ENCODE measurements at places on chromosomes 12 and 14. TPM values are rescaled to one million over a fixed set of nuclear protein-coding genes. Genes with fewer than 3 reads are reported as not detected.

GRCh38 chr14:65877624-65878023 lies 465.1 kb downstream of the FUT8 start:
- no peak overlapping the region for H3K4me3 ChIP-seq
- no peaks in the 10 kb centered on the region for H3K36me3 ChIP-seq
- no peak for DNase-seq
- no peaks in the 10 kb centered on the region for H3K27me3 ChIP-seq

The GZMH gene
- total RNA-seq: not detected

The KCNA5 gene
- 2.6 TPM for total RNA-seq

The GRIN2B gene
- total RNA-seq: under 0.01 TPM

GRCh38 chr12:102498471-102498870 lies 18.1 kb upstream of the IGF1 start:
- no peak overlapping the region for H3K4me3 ChIP-seq
- H3K4me1 ChIP-seq: no peaks in the 10 kb centered on the region
- H3K27ac ChIP-seq: no peak overlapping the region
- H3K27me3 ChIP-seq: no peaks in the 10 kb centered on the region

GRCh38 chr14:52369305-52369801 lies 55.2 kb downstream of the PTGER2 start:
- no peak for DNase-seq
- no peaks in the 10 kb centered on the region for H3K4me1 ChIP-seq
- no peak overlapping the region for H3K4me3 ChIP-seq
- no peak overlapping the region for H3K27ac ChIP-seq
- no peaks in the 10 kb centered on the region for H3K36me3 ChIP-seq

The ACSS3 gene
- total RNA-seq: 9.9 TPM

- no peaks in the 10 kb centered on the region for H3K36me3 ChIP-seq
- no peak for DNase-seq
- no peak overlapping the region for H3K27ac ChIP-seq
Measured at GRCh38 chr14:86723254-86723624, 1193.3 kb downstream of the FLRT2 start.

DNA sequence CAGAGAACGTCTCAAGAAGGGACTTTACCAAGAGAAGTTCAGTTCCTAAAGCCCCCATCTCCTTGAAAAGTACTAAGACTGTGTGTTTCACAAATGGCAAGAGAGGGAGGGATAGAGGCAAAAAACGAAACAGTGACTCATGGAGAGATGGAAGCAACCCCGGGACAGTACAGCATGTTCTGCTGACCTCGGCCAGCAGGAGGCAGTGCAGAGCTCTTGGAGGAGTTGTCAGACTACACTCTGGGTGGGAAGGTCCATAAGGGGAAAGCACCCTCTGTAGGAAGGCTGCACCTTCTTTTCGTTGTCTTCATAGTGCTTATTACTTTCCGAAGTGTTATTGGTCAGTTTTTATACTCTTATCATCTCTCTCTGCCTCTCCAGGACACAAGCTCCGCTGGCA lies 525.2 kb upstream of the CCDC196 start:
- no peaks in the 10 kb centered on the region for H3K36me3 ChIP-seq
- no peaks in the 10 kb centered on the region for H3K4me1 ChIP-seq
- no peak overlapping the region for H3K27ac ChIP-seq
- H3K27me3 ChIP-seq: no peaks in the 10 kb centered on the region

GRCh38 chr12:120468821-120469449 lies 613 bp downstream of the SRSF9 start:
- H3K27me3 ChIP-seq: no peaks in the 10 kb centered on the region
- DNase-seq: peak; percentile 34
- H3K27ac ChIP-seq: peak overlapping the region; percentile 81
- H3K4me1 ChIP-seq: peaks cover 37% of the 10 kb centered on the region
- peak overlapping the region; percentile 93 for H3K4me3 ChIP-seq

- peak; percentile 36 for DNase-seq
- H3K4me1 ChIP-seq: peaks cover 17% of the 10 kb centered on the region
- no peak overlapping the region for H3K27ac ChIP-seq
- no peaks in the 10 kb centered on the region for H3K27me3 ChIP-seq
- H3K36me3 ChIP-seq: no peaks in the 10 kb centered on the region
- no peak overlapping the region for H3K4me3 ChIP-seq
Measured at GRCh38 chr12:130775953-130776856, 60.1 kb upstream of the RIMBP2 start.

- no peaks in the 10 kb centered on the region for H3K27me3 ChIP-seq
- H3K4me1 ChIP-seq: no peaks in the 10 kb centered on the region
- DNase-seq: no peak
- no peak overlapping the region for H3K27ac ChIP-seq
- H3K4me3 ChIP-seq: no peak overlapping the region
- no peaks in the 10 kb centered on the region for H3K36me3 ChIP-seq
Measured at GRCh38 chr12:107610021-107610859, 75.4 kb upstream of the PWP1 start.

GRCh38 chr12:69129017-69129416 lies 110.4 kb upstream of the CPSF6 start:
- DNase-seq: no peak
- no peaks in the 10 kb centered on the region for H3K36me3 ChIP-seq
- no peak overlapping the region for H3K4me3 ChIP-seq
- H3K27ac ChIP-seq: no peak overlapping the region
- peaks cover 20% of the 10 kb centered on the region for H3K4me1 ChIP-seq
- no peaks in the 10 kb centered on the region for H3K27me3 ChIP-seq

- no peak overlapping the region for H3K27ac ChIP-seq
- H3K36me3 ChIP-seq: no peaks in the 10 kb centered on the region
- H3K4me1 ChIP-seq: no peaks in the 10 kb centered on the region
- H3K27me3 ChIP-seq: no peaks in the 10 kb centered on the region
- no peak for DNase-seq
- no peak overlapping the region for H3K4me3 ChIP-seq
Measured at GRCh38 chr14:99137001-99137700, 134.8 kb downstream of the BCL11B start.

DNA sequence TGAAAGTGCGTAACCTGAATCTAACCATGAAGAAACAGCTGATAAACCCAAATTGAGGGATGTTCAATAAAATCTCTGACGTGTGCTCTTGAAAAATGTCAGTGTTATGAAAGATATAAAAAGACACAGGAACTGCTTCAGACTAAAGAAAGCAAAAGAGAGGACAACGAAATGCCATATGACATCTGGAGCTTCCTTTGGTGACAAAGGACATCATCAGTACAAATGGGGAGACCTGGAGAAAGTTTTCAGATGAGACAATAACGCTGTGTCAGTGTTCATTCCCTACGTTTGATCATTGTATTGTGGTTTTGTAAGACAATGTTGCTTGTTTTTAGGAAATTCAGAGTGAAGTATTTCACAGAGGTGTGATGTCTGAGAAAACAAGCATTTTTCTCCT lies 125.9 kb upstream of the MAP1LC3B2 start:
- peaks cover 24% of the 10 kb centered on the region for H3K4me1 ChIP-seq
- no peaks in the 10 kb centered on the region for H3K27me3 ChIP-seq
- no peak overlapping the region for H3K27ac ChIP-seq

DNA sequence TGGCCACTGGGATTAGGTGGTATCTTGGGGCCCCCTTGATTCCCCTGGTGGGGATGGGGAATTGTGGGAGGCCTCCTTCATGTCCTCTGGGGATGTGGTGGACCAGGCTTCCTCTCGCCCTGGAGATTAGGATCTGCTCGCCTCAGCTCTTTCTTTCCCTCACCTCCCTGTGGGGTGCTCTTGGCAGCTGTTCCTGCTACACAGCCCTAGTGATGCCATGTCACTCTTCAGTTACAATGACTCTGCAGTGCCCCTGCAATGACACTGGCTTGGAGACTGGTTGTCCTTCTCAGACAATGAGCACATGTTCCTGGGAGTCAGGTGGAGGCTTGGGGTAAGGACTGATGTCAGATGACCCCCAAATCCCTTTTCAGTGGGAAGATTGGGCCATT lies 83.9 kb downstream of the ADCK1 start:
- no peak for DNase-seq
- H3K27me3 ChIP-seq: no peaks in the 10 kb centered on the region
- H3K4me3 ChIP-seq: no peak overlapping the region
- H3K27ac ChIP-seq: no peak overlapping the region
- no peaks in the 10 kb centered on the region for H3K36me3 ChIP-seq

GRCh38 chr14:100376751-100377171 lies 53.6 kb downstream of the SLC25A47 start:
- H3K4me1 ChIP-seq: peaks cover 29% of the 10 kb centered on the region
- H3K4me3 ChIP-seq: peak overlapping the region; percentile 91
- peak overlapping the region; percentile 71 for H3K27ac ChIP-seq
- DNase-seq: no peak
- H3K27me3 ChIP-seq: no peaks in the 10 kb centered on the region

GRCh38 chr12:57370696-57371095 lies 60.1 kb downstream of the R3HDM2 start:
- no peaks in the 10 kb centered on the region for H3K27me3 ChIP-seq
- H3K4me3 ChIP-seq: no peak overlapping the region
- H3K4me1 ChIP-seq: peaks cover 23% of the 10 kb centered on the region
- DNase-seq: no peak

DNA sequence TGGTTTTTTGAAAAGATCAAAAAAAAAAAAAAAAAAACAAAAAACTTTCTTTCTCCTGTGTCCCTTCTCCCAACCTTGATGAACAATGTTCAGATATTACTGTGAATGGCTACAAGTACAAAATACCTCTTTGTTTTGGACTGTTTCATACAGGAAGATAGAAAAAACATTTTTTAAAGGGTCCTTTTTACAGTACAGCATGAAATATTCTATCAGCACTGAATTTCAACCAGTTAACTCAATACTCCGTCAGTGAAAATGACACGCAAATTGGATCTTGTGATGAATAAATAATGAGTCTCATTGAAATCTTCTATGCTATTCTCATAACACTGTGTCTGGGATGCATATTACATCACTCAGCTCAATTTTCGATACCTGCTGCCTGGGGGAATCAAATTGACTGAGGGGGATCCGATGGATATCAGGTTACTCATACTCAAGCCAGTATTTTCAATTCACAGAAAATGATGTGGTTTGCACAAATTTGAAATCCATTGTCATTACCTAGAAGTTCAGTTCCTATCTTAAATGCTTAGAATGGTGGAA lies 179.6 kb downstream of the TMTC2 start:
- no peak overlapping the region for H3K27ac ChIP-seq
- no peaks in the 10 kb centered on the region for H3K27me3 ChIP-seq

DNA sequence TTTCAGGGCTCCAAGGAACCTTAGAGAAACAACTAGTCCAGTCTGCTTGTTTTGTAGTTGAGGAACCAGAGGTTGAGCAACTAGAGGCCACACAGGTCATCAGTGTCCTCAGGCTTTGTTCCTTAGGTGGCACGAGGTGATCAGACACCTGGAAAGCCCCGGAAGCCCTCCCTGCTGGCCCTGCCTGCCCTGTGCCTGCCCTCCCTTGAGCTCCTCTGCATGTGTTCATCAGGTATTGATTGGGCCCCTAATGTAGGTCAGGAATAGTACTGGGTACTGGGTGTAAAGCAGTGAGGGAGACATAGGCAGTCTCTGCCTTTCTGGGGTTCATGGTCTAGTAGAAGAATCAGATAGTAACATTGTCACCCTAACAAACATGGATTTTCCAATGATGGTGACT lies 114.3 kb downstream of the TSPAN9 start:
- H3K4me1 ChIP-seq: peaks cover 16% of the 10 kb centered on the region
- no peaks in the 10 kb centered on the region for H3K36me3 ChIP-seq
- no peak overlapping the region for H3K4me3 ChIP-seq
- no peak for DNase-seq

The PRB3 gene
- total RNA-seq: not detected

DNA sequence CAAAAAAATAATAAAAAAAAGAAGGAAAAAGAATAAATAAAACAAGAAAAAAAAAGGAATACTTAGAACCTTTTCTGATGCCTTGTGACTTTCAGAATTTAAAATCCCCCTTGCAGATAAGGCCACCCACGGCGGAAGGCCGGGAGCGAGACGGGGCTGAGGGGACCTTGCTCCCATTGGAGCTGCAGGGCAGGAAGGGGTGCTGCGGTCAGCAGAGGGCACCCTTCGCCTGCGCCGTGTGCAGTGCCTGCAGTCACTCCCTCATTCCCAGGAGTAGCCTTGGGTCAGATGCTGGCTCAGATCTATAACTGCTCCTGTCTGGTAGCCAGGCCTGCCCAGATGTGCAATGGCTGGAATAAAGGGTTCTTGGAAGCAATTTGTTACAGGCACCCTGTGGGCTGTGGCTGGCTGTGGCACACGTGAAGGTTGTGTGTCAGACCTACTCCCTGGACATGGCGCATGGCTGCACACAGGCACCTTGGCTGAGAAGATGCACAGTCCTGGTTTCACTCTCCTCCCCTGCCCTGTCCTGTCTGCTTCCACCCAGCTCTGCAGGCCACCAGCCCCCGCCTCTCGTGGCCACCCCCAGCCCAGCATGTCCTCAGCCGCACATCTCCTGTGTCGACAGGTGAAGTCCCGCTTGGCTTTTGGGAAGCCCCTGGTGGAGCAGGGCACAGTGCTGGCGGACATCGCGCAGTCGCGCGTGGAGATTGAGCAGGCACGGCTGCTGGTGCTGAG lies 13.4 kb upstream of the ALDH2 start:
- H3K27ac ChIP-seq: no peak overlapping the region
- no peak overlapping the region for H3K4me3 ChIP-seq
- H3K4me1 ChIP-seq: peaks cover 40% of the 10 kb centered on the region
- no peaks in the 10 kb centered on the region for H3K36me3 ChIP-seq
- no peaks in the 10 kb centered on the region for H3K27me3 ChIP-seq
- peak; percentile 80 for DNase-seq

The RILPL1 gene
- total RNA-seq: 4.9 TPM

The FAM234B gene
- 9.6 TPM for total RNA-seq

- no peak overlapping the region for H3K4me3 ChIP-seq
- no peak for DNase-seq
- no peaks in the 10 kb centered on the region for H3K36me3 ChIP-seq
- no peaks in the 10 kb centered on the region for H3K4me1 ChIP-seq
- H3K27me3 ChIP-seq: no peaks in the 10 kb centered on the region
Measured at GRCh38 chr14:52901357-52901980, 49.4 kb downstream of the FERMT2 start.

The FAM181A gene
- total RNA-seq: not detected

The IRAK3 gene
- total RNA-seq: 6.3 TPM

DNA sequence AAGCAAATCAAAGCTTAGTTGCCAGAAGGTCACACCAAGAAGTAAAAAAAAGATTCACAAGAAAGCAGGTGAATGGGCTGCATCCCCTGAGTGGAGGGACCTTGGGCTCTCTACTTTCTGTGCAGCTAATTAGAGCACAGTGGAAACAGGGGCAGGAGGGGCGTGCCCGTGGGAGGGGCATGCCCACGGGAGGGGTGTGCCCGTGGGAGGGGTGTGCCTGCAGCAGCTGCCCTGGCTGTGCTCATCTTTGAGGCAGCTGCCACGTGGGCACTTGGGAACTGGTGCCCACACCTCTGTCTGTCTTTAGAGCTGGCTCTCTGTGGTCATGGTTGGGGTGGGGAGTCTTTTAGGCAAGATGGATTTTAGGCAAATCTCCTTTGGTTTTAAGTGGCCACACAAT lies 60.0 kb downstream of the EML1 start:
- no peak overlapping the region for H3K27ac ChIP-seq
- DNase-seq: no peak
- H3K4me3 ChIP-seq: no peak overlapping the region
- no peaks in the 10 kb centered on the region for H3K4me1 ChIP-seq
- H3K36me3 ChIP-seq: no peaks in the 10 kb centered on the region

DNA sequence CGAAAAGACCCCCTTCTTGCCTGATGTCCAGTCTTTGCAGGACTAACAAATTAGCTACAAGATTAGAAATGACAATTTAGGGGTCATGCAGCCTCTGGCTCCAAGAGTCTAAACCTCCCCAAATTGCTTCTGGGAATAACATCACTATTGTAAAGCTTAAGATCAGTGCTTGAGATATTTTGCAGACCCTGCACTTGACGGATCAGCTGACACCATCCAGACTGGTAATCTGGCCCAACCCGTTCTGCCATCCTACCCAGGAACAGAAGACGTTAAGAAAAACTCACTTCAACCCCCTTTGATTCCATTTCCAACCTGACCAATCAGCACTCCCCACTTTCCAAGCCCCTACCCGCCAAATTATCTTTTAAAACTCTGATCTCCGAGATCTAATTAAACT lies 236.7 kb upstream of the KRR1 start:
- H3K36me3 ChIP-seq: no peaks in the 10 kb centered on the region
- H3K4me1 ChIP-seq: peaks cover 24% of the 10 kb centered on the region
- H3K27me3 ChIP-seq: no peaks in the 10 kb centered on the region
- H3K27ac ChIP-seq: no peak overlapping the region
- no peak for DNase-seq

All from body of pancreas (tissue), 4 donors.